ENCODE measurements at places on chromosomes 16 and 17.

GRCh38 chr16:84406006-84406963, 37.9 kb downstream of the ATP2C2 start:
- DNase-seq = no peak

DNA sequence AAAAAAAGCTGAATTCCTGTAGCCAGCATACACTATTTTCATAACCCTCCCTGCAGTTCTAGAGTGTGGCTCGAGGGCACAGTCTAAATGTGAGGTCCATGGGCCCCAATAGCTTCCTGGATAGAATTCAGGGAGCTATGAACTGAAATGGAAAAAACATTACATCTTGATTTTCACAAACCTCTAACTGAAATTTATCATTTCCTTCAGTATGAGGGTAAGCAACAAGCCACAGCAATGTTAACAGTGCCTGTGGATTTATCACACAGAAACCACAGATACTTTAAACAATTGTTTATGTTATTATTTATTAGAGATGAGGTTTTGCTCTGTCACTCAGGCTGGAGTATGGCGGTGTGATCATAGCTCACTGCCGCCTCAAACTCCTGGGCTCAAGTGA, 18.2 kb downstream of the TMEM92 start:
- no peak for DNase-seq

DNA sequence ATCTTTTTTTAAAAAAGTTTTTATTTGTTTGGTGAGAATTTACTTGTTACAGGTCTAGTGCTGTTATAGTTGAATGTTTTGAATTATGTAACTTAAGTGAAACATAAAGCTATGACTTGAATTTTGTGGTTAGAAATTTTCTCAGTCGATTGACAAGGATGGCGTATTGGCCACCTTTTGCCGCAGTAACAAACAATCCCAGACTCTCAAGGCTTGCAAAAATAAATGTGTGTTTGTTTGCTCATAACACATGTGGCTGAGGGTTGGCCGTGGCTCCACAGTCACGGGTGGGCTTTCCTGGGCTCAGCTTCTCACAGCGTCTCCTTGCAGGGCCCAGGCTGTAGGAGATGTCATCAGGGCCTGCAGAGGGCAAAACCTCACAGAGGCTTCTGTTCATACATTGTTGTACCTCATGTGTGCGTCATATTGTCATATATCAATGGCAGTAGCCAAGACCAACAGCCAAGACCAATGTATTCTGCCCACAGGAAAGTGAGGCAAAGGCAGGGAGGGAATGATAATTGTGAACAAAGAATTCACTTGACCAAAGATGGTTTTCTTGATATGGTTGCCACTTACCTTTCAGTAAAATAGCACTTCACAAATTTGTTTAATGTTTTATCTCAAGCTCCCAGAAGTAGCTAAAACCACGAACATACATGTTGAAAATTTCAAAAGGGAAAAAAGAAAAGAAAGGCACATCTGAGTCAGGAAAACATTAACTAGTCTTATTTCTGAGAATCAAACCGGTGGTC, 93.5 kb downstream of the WWOX start:
- no peak for DNase-seq

- no peak for DNase-seq
These were observed 26.3 kb downstream of the CEP112 start for GRCh38 chr17:66165537-66166123.

- no peak for DNase-seq
These were observed 5.8 kb upstream of the ZDHHC7 start for GRCh38 chr16:85017151-85017550.

GRCh38 chr16:8044796-8045195, 545.5 kb downstream of the TMEM114 start:
- DNase-seq = no peak

DNA sequence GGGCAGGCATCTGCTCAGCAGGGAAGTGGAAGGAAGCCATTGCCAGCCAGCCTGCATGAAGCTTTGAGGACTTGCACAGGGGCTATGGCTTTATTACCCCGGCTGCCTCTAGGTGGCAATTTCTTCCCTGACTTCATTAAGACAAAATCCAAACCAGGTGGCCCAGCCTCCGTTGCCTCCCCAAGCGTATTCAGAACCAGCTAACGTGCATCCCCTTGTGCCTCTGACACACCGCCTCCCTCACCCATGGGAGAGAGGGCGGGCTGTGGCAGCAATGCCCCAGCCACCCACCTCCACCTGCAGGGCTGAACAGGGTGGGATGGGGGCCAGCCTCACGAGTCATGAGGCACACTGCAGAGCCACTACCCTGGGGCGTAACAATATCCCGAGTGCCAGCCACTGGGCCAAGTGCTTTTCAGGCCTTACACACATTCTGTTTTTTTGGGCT, 6.8 kb downstream of the KIFC3 start:
- DNase-seq = peak; percentile 62

GRCh38 chr16:839643-840408, 39.3 kb upstream of the GNG13 start:
- DNase-seq = no peak

GRCh38 chr17:43169561-43170139, 1.4 kb upstream of the NBR1 start:
- DNase-seq = no peak

DNA sequence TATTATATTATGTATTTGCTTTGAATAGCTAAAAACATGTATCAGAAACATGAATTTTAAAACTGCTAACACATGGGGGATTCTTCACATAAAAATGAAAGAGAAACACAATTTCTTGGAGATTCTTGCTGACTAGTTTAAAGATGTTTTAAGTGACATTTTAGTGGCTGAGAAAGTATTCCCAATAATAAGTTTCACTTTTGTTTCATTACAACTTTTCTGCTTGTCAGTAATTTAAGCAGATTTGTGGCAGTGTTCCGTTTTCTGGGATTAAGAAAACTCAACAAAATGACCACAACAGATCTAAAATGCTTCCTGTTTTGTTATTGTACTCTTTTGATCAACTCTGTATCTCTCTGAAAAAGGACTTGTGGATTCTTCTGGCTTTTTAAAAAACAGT, 75.9 kb downstream of the NLK start:
- no peak for DNase-seq

DNA sequence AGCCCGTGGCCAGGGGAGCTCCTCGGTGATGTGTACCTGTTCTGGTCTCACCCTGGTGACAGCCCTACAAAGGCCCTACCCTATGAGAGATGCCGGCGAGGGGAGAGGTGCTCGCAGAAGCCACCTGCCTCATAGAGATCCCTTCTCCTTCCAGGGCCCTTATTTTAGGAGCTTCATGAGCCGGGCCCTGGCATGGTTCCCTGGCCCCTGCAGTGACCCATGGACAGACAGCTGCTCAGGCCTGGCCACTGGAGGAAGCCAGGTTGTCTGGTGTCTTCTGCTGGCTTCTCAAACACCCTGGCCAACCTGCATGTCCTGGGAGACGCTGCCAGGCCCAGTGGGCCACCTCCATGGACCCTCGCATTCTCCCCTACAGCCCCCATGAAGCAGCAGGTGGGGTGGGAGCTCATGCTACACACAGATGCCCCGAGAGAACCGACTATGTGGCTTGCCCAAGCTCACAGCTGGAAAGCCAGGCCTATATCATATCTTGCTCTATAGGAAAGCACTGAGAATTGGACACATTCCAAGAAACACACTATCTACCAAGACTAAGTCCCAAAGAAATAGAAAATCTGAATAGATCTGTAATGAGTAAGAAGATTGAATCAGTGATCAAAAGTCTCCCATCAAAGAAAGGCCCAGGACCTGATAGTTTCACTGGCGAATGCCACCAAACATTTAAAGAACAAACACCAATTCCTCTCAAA, 7.2 kb upstream of the AATK start:
- no peak for DNase-seq

DNA sequence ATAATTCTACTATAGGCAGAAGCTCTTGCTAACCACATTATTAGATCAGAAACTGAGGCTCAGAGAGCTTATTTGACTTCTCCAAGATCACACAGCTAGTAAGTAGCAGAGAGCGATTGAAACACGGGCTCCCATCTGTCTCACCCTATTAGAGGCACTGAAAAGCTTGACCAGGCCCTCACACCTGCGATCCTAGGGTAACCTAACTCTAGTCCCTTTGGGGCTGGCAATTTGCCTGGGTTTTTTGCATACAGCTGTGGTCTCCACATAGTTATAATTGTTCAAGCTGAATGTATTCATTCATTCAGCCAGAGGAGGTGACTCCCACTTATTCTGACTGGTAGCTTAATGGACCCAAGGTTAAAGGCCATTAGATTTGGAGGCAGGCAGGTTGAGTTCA, 121.2 kb downstream of the ANKFN1 start:
- no peak for DNase-seq
